ENCODE measurements at places on chromosomes 7 and 10. TPM values are rescaled to one million over a fixed set of nuclear protein-coding genes. Genes with fewer than 3 reads are reported as not detected.

The AGR2 gene
- polyA plus RNA-seq = not detected

The RSPH10B gene
- 0.09 TPM for polyA plus RNA-seq

The MDFIC gene
- polyA plus RNA-seq = 19.6 TPM

The APBB1IP gene
- polyA plus RNA-seq = 69.5 TPM

The INMT gene
- 0.13 TPM for polyA plus RNA-seq

The PLAU gene
- polyA plus RNA-seq = 0.04 TPM

DNA sequence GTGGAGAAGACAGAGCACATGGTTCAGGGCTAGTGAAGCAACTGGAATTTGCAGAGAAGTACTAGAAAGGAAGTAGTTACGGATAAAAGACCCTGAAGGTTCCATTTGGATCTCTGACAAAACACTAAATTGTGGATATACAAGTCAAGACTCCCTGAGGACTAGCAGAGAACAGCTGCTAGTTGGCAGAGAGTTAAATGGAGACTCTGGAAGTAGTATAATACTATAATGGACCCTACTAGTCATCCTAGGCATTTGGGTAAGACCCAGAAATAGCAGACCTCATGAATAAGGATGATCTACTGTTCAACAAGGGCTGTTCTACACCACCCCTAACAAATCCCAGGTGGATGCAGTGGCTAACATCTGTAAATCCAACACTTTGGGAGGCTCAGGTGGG is 19.1 kb downstream of the MCMBP start:
- no peaks in the 10 kb centered on the region for H3K4me1 ChIP-seq
- H3K27ac ChIP-seq = no peak overlapping the region
- peaks cover 58% of the 10 kb centered on the region for H3K36me3 ChIP-seq
- no peak for DNase-seq
- no peaks in the 10 kb centered on the region for H3K27me3 ChIP-seq

DNA sequence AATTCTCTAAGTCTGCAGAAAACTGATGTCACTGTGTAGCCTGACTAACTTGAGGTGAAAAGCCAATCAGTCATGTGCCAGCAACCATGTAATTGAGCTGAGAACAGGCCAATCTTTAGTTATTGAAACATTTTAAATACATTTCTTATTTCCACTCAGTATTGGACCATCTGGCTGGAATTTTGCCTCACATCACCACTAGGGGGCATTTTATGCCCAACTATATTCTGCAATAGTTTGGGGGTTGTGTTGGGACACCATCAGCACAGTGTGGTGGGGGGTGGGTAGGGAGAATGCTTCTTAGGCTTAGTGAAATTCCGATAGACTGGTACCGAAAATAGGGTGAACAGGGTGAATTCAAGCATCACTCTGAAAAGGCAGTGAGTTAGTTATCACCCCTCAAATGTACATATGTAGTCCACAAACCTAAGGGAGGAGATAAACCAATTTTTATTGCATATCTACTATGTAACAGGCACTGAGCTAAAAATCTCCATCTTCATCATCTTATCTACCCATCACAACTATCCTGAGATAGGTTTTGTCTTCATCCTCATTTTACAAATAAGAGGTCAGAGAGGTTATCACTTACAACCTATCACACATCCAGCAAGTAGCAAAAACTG is 17.8 kb downstream of the NPSR1 start:
- no peak for DNase-seq
- H3K27ac ChIP-seq = no peak overlapping the region
- no peaks in the 10 kb centered on the region for H3K27me3 ChIP-seq
- no peak overlapping the region for H3K4me3 ChIP-seq
- H3K36me3 ChIP-seq = no peaks in the 10 kb centered on the region

- no peak for DNase-seq
- no peaks in the 10 kb centered on the region for H3K27me3 ChIP-seq
- no peaks in the 10 kb centered on the region for H3K4me1 ChIP-seq
- no peak overlapping the region for H3K4me3 ChIP-seq
These were observed 89.0 kb upstream of the PHYHIPL start for GRCh38 chr10:59087486-59087885.

GRCh38 chr10:9900751-9901150 is 1116.9 kb upstream of the CELF2 start:
- no peaks in the 10 kb centered on the region for H3K4me1 ChIP-seq
- H3K4me3 ChIP-seq = no peak overlapping the region
- no peaks in the 10 kb centered on the region for H3K36me3 ChIP-seq

DNA sequence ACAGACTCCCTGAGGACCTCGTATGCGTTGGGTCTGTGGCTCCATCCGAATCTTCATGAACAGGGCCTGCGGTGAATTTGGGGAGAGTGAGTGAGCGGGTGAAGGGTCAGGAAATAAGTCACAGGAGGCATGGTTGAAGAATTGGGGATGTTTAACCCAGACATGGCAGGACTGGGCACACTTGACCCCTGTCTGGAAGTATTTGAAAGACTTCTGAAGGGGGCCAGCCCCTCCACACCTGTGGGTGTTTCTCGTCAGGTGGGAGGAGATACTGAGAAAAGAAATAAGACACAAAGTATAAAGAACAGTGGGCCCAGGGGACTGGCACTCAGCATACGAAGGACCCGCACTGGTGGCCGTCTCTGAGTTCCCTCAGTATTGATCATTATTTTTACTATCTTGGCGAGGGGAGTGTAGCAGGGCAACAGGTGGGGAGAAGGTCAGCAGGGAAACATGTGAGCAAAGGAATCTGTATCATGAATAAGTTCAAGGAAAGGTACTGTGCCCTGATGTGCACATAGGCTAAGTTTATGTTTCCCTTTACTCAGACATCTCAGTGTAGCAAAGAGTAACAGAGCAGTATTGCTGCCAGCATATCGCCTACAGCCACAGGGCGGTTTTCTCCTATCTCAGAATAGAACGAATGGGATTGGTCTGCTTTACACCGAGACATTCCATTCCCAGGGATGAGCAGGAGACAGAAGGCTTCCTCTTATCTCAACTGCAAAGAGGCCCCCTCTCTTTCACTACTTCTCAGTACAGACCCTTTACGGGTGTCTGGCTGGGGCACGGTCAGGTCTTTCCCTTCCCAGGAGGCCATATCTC is 38.2 kb upstream of the PFKFB3 start:
- H3K36me3 ChIP-seq = peaks cover 5% of the 10 kb centered on the region
- no peaks in the 10 kb centered on the region for H3K27me3 ChIP-seq
- no peak for DNase-seq
- H3K4me3 ChIP-seq = peak overlapping the region; percentile 73

GRCh38 chr7:154252046-154252445 is 199.8 kb downstream of the DPP6 start:
- no peaks in the 10 kb centered on the region for H3K36me3 ChIP-seq
- no peak overlapping the region for H3K27ac ChIP-seq
- H3K27me3 ChIP-seq = no peaks in the 10 kb centered on the region
- no peak overlapping the region for H3K4me3 ChIP-seq
- no peak for DNase-seq

DNA sequence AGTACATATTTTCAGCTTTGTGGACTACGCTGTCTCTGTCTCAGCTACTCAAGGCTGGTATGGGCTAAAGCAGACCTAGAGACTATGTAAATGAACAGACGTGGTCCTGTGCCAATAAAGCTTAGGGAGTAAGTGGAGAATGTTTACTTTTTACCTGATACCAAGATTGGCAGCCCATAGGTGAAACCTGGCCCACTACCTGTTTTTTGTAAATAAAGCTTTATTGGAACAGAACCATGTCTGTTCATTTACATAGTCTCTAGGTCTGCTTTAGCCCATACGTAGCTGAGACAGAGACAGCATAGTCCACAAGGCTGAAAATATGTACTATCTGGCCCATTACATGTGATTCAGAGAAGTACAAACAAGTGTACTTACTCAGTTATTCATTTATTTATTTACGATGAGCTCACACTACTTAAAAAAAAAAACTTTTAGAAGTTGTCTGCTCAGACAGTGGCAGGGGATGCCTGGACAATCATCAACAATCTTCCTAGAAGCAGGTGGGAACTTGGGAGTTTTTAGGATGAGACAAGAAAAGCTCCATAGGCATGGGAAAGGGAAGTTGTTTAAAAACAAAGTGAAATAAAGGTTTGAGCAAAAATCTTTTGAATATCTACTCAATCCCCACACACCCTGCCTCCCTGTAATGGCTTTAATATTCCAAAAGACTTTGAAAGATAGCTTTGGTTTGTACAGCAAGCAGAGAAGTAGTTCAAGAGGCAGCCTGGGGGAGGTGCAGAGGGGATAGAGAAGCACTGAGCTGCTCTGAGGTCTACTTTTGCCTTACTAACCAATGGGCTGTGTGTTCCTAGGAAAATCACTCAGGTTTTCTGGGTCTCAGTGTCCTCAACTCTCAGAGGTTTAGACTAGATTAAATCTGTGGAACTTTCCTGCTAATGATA is 114.4 kb upstream of the AFAP1L2 start:
- no peak overlapping the region for H3K27ac ChIP-seq
- no peaks in the 10 kb centered on the region for H3K27me3 ChIP-seq
- peaks cover 10% of the 10 kb centered on the region for H3K36me3 ChIP-seq
- peaks cover 76% of the 10 kb centered on the region for H3K4me1 ChIP-seq

DNA sequence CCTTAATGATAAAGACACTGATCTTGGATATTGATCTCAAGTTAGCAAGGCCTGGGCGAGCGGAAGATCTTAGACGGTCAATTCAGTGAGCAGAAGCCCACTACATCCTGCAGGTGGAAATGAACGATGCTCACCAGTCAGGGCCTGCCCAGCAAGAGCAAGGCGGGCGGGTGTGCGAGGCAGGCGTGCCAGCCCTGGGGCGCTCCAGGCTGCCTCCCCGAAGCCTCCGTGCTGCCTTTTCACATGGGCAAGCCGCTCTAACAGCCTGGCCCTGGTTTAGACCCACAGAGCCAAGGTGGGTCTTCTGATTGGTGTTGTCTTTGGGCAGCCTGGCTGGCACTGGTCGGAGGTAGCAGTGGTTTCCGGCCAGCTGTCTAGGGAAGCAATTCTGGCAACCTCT is 475.1 kb upstream of the FOXK1 start:
- H3K4me1 ChIP-seq = no peaks in the 10 kb centered on the region
- no peaks in the 10 kb centered on the region for H3K27me3 ChIP-seq
- no peak for DNase-seq
- H3K36me3 ChIP-seq = no peaks in the 10 kb centered on the region

DNA sequence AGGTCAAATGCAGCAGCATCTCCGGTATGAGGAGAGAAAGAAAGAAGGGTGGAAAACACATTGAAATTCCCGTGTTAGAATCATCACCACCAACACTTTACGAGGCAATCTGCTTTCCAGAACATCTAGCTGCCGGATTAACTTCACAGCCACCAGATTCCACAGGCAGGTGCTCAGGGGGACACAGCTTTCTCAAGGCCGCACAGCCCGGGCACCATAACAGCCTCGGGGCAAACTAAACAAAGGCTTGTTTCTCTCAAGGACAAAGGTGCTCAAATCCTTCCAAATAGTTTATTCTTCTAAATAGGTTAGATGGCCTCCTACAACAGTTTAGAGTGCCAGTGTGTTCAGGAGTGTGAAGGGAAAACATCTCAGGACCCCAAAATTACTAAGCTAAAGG is 156.3 kb downstream of the DIP2C start:
- H3K36me3 ChIP-seq = no peaks in the 10 kb centered on the region
- H3K4me1 ChIP-seq = no peaks in the 10 kb centered on the region
- H3K27me3 ChIP-seq = peaks cover 2% of the 10 kb centered on the region
- H3K27ac ChIP-seq = no peak overlapping the region

GRCh38 chr10:95356-96115 is 39.7 kb upstream of the ZMYND11 start:
- no peaks in the 10 kb centered on the region for H3K36me3 ChIP-seq
- no peak overlapping the region for H3K4me3 ChIP-seq
- DNase-seq = no peak
- H3K4me1 ChIP-seq = no peaks in the 10 kb centered on the region

GRCh38 chr7:4102231-4102841 is 579.8 kb upstream of the FOXK1 start:
- no peaks in the 10 kb centered on the region for H3K27me3 ChIP-seq
- H3K4me3 ChIP-seq = no peak overlapping the region
- H3K27ac ChIP-seq = no peak overlapping the region
- H3K4me1 ChIP-seq = no peaks in the 10 kb centered on the region

DNA sequence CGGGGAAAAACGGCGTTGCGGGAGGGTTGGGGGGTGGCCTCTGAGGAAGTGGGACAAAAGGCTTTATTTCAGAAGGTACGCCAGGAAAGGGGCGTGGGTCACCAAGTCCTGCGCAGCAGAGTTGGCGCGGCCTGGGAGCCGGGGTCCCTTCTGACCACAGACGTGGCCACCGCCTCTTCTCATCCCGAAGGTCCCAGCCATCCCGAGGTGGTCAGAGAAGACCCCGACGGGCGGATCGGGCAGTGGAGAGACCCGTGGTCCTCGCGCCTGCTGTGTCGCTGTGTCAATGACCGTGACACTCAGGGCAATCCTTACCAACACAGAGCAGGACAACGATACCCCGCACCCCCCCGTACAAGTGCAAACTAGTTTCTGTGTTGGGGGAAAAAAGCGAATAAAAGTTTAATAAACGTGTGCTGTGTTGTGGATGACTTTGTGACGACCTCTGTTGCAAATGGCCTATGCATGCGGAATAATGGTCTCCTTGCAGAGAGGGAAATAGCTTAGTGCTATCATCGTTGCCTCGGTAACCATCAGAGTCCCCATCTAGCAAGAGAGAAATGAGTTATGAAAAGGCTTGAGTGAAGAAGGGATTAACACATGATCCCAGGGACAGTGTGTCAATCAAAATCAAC is 19.4 kb upstream of the GATA3 start:
- no peaks in the 10 kb centered on the region for H3K36me3 ChIP-seq
- H3K27me3 ChIP-seq = peaks cover 87% of the 10 kb centered on the region

GRCh38 chr7:99499371-99499720 is 735 bp downstream of the ZNF394 start:
- peak; percentile 67 for DNase-seq
- peak overlapping the region; percentile 84 for H3K4me3 ChIP-seq
- H3K27ac ChIP-seq = peak overlapping the region; percentile 97
- no peaks in the 10 kb centered on the region for H3K36me3 ChIP-seq

DNA sequence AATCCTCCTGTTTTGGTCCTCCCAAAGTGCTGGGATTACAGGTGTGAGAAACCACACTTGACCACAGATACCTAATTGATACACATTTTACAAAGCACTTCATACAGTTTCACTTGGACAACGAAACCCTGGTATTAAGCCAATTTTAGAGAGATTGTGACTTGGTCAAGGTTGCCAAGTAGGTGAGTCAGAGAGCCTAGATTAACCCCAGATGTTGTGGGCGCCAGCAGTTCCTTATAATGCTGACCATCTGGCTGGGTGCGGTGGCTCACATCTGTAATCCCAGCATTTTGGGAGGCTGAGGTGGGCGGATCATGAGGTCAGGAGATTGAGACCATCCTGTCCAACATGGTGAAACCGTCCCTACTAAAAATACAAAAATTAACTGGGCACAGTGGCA is 4.9 kb upstream of the PHKG1 start:
- no peak overlapping the region for H3K27ac ChIP-seq
- H3K4me3 ChIP-seq = no peak overlapping the region
- no peak for DNase-seq
- H3K36me3 ChIP-seq = peaks cover 36% of the 10 kb centered on the region

- peaks cover 66% of the 10 kb centered on the region for H3K36me3 ChIP-seq
- no peak overlapping the region for H3K27ac ChIP-seq
- no peak for DNase-seq
- H3K4me3 ChIP-seq = no peak overlapping the region
- no peaks in the 10 kb centered on the region for H3K4me1 ChIP-seq
These were observed 13.5 kb downstream of the NACAD start for GRCh38 chr7:45075355-45075644.

- no peaks in the 10 kb centered on the region for H3K27me3 ChIP-seq
- no peak overlapping the region for H3K27ac ChIP-seq
- peaks cover 4% of the 10 kb centered on the region for H3K4me1 ChIP-seq
- no peaks in the 10 kb centered on the region for H3K36me3 ChIP-seq
- DNase-seq = no peak
- H3K4me3 ChIP-seq = no peak overlapping the region
These were observed 63.7 kb downstream of the PWWP2B start for GRCh38 chr10:132460691-132461090.

Data from B cell (primary cell).